Dorsolateral prefrontal cortex (tissue), 122 donors: ENCODE measurements at places on chromosomes 1 and 21. TPM values are rescaled to one million over a fixed set of nuclear protein-coding genes. Genes with fewer than 3 reads are reported as not detected.

DNA sequence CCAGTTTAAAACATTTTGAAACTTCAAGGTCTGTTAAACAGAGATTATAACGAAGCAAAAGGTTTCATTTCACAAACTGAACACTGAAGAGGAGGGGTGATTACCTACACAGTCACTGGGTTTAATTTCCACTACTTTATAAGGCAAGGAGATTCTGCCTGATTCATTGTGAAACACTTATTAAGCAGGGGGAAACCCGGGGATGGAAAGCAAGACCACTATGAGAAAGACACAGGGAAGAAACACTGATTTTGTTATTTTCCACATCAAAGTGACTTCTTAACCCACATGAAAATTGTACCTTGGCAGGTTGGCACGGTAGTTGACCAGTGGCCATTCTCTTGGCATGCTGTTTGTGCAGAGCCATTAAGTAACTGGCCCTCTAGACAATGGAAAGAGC, 8.1 kb upstream of the F5 start:
- no peak for DNase-seq

DNA sequence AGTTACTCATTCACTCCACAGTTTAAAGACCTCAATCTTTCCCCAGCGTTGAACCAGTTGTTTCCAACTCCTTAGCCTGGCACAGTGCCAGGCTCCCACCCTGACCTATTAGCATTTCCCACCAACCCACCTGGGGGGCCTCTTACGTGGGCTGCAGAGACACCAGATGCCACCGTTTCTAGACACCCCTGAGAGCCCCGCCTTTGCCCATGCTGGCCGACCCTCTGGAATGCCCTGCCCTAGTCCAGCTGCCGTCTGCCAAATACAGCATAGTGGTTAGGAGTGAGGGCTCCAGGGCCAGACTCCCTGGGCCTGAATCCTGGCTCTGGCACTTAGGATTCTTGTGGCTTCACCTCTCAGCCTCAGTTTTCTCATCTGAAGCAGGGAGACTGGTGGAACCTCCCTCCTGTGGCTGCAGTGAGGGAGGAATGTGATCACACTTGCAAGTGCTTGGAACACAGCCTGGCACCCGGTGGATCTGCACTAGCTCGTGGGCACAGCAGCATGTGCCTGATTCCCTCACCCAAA, 65.2 kb downstream of the TMCO4 start:
- DNase-seq = peak; percentile 51

DNA sequence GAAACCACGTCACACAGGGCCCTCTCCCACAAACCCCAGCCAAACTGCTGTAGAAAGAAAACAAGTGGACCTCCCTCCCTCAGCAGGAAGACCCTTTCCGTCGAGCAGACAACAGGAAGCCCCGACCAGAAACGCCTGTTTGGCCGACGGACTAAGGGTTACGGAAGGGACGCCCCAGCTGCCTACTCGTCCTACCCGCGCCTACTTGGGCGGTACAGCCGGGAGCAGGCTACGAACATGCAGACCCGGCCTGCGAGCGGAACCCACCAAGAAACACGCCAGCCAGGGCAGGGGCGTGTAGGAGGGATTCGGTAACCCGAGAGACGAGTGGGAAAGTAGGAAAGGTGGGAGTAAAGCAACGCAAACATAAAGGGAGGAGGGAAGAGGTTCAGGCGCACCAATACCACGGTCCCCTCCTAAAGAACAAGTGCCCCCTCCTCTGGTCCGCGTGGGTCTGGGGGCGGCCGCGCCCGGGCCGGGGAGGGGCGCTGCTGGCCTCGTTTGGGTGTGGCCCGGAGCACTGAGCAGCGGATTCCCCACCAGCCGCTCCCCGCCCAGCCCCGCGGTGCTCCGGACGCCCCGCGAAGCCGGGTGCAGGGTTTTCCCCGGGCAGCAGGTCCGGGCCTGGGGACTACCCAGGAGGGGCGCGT, 450 bp downstream of the S100A10 start:
- no peak for DNase-seq

- DNase-seq = no peak
These were observed 49.1 kb upstream of the SERBP1 start for GRCh38 chr1:67479146-67479891.

- peak; percentile 52 for DNase-seq
These were observed 191.6 kb downstream of the HIVEP3 start for GRCh38 chr1:41726899-41727748.

- DNase-seq = no peak
These were observed 9.0 kb upstream of the MEF2D start for GRCh38 chr1:156509424-156510034.

GRCh38 chr1:180156631-180157091, 2.0 kb downstream of the QSOX1 start:
- DNase-seq = no peak

DNA sequence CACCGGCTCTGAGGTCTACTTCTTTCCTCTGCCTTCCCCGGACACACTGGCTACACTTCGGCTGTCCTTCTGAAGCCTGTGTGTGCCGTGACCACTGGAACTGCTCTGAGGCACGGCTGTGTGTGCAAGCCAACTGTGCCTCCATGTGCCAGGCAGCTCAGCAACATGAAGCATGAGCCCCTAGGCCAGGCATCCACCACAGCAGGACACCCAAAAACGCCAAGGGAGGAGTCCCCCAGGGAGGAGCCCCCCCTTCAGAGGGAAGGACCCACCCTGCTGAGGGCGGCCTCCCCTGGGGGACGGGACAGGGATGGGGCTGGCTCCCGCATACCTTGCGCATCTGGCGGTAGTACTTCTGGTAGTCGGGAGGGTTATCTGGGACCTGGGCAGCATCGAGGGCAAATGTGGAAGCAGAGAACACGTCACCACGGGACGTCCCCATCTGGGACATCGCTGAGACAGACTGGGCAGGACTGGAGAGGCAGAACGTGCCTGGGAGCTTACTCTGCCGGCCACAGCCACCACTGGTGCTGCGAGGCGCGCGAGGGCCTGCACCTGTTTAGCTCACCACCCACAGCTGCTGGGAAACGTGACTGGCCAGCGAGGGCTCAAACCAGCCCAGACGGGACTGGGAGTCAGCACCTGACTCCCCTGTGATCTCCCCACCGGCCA, 20.5 kb downstream of the LSS start:
- DNase-seq = no peak

GRCh38 chr21:45593162-45594022, 50.1 kb upstream of the PCBP3 start:
- DNase-seq = no peak

DNA sequence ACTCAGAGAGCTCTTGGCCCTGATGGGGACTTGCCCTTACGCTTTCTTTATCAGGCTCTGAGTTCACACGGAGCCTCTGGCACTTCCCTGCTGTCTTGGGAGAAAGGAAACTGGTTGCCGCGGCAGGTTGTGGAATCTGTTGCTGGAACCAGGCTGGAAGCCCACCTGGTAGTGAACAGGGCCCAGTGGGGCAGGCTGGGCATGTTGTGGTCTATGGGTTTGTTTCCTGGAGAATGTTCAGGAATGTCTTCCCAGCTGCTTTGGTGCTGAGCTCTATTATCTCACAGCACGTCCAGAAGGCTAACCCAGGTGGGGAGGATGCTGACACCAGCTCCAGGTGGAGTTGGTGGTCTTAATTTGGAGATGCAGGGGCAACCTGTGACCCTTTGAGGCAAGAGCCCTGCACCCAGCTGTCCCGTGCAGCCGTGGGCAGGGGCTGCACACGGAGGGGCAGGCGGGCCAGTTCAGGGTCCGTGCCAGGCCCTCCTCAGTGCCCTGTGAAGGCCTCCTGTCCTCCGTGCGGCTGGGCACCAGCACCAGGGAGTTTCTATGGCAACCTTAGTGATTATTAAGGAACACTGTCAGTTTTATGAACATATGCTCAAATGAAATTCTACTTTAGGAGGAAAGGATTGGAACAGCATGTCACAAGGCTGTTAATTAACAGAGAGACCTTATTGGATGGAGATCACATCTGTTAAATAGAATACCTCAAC, 33.3 kb upstream of the TDRD10 start:
- no peak for DNase-seq

Gene CDC42BPA
- total RNA-seq = 156 TPM

Gene KRTAP19-3
- not detected for total RNA-seq

Gene FMO1
- 0.48 TPM for total RNA-seq

Gene FCGR3A
- total RNA-seq = 7.0 TPM

Gene LCE6A
- not detected for total RNA-seq
